ENCODE measurements at places on chromosomes 2 and 18.

GRCh38 chr2:59322005-59322404 is 1080.9 kb upstream of the FANCL start:
- no peak for DNase-seq

DNA sequence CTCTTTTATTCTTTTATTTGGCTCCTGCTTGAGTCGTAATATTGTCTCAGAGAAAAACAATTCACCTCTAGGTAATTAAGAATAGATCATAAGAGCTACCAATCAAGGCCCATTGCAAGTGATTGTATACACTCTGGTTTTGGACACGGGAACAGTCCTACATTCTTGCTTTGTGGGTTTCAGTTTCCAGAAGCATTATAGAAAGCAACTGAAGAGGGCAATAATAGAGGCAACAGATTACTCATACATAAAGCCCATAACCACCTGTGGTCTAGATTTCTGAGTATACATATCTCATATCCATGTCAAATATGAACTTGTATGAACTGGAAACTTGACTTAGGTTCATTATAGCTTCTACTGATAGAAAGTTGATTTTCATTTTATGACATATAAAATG is 65.4 kb downstream of the DIS3L2 start:
- no peak for DNase-seq

DNA sequence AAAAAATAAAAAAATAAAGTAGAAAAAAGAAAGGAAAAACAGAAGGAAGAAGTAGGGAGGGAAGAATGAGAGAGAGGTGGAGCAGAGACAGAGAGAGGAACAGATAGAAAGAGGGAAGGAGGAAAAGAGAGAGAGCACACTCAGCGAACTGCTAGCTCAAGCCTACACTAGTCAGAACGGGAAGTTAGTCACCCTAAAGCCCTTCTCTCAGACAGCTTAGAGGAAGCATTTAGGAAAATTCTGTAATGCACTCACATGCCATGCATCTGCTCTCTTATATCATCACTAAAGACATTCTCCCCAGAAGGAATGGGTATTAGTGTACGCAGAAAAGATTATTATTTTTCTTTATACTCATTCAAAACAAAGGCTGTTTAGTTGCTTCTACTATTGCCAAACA is 68.1 kb upstream of the SULT1C3 start:
- no peak for DNase-seq

- DNase-seq = no peak
Observed at GRCh38 chr2:20334605-20335203, 15.9 kb downstream of the PUM2 start.

- DNase-seq = no peak
Observed at GRCh38 chr2:15278296-15278695, 282.8 kb downstream of the NBAS start.
